Fibroblast of skin of right quadriceps (primary cell): ENCODE measurements at places on chromosomes 7 and 10.
A peak's percentile ranks its signal among the peaks of the same experiment; 100 is the strongest.

- no peak for DNase-seq
These were observed 24.6 kb upstream of the DGKI start for GRCh38 chr7:137871170-137871915.

DNA sequence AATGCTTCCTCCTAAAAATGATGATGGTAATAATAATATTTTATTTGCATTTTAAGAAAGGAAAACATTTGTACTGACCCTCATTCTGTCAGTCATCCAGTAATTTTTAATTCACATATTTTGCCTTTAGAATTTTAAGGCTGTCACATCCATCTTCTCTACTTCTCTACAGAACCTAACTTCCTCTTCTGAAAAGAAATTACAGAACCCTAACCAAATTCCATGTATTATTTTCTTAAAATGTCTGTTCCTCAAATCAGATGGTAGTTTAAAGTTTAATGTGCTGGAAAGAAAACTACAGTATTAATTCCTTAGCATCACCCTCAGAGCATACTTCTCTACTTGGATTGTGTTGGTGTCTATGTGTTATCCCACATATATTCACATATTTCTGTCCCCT, 9.0 kb downstream of the PIK3CG start:
- no peak for DNase-seq

DNA sequence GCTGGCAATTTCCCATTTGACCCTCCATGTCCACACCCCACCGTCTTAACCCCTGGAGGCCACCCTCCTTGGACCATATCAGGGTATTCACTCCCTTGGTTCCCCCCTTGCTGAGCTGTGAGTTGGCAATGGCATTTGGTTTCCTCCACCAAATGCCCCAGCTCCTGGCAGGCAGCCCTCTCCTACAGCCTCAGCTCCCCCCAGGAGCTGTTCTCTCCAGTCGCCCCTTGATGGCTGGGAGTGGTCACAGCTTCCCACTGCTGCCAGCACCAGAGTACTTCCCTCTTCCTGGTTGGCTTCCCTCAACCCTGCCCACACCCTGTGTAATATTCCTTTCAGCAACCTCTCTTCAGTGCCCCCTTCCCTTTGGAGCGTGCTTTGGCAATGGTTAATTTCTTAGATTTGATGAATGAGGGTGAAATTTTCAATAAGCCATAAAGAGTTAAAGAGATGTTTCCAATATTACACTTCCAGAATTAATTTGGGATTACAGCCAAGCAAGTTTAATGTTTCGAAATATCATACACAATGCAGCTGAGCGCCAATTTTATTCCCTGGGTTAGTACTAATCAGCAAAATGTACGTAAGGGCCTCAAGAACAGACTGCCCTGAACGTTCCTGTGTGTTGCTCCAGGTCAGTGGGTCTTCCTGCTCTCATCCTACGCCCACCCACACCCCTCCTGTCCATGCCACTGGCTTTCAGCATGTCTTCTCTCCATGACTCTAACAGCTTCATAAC, 207.1 kb upstream of the NFE2L3 start:
- DNase-seq, result no peak

DNA sequence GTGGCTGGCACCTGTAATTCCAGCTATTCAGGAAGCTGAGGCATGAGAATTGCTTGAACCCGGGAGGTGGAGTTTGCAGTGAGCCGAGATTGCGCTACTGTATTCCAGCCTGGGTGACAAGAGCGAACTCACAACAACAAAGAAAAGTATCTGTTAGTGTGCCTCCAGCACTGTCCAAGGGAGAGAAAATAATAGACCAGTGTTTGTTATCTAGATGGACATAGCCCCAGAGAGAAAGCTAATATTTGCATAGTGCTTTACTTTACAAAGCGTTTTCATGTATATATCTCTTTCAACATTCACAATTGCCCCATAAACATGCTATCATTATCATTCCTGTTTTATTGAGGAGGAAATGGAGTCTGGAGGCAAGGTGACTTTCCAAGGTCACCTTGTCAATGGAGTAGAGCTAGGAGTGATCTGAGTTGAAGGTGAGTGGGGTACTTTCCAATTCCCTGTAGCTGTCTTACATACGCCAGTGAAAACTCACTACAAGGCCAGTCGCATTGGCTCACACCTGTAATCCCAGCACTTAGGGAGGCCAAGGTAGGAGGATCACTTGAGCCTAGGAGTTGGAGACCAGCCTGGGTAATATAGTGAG, 49.7 kb upstream of the KIF5B start:
- no peak for DNase-seq

DNA sequence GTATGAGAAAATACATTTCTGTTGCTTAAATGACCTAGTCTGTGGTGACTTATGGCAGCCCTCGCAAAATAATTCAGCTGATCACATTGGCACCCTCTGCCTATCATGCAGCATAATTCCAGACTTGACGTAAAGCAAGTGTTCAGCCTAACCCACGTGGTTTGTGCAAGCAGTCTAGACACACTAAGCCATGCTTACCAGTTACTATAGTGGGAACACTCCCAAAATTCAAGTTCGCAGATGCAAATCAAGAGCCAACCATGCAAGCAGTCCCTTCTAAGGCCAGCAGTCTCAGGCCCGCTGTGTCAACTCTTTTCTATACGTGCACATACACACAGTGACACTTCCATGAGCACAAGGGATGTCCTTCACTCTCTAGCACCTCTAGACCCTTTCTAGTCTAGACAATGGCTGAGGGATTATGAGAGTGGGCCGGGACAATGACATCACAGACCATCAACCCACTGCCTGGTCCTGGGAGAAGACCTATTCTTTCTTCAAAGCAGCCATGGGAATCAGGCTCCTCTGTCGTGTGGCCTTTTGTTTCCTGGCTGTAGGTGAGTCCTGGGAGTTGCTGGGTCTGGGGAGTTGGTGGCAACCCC, 29.0 kb upstream of the PRSS1 start:
- DNase-seq, result no peak

GRCh38 chr7:157775560-157776332, 438.9 kb downstream of the DNAJB6 start:
- no peak for DNase-seq

- no peak for DNase-seq
These were observed 562.0 kb upstream of the SEMA3D start for GRCh38 chr7:85748861-85749260.

DNA sequence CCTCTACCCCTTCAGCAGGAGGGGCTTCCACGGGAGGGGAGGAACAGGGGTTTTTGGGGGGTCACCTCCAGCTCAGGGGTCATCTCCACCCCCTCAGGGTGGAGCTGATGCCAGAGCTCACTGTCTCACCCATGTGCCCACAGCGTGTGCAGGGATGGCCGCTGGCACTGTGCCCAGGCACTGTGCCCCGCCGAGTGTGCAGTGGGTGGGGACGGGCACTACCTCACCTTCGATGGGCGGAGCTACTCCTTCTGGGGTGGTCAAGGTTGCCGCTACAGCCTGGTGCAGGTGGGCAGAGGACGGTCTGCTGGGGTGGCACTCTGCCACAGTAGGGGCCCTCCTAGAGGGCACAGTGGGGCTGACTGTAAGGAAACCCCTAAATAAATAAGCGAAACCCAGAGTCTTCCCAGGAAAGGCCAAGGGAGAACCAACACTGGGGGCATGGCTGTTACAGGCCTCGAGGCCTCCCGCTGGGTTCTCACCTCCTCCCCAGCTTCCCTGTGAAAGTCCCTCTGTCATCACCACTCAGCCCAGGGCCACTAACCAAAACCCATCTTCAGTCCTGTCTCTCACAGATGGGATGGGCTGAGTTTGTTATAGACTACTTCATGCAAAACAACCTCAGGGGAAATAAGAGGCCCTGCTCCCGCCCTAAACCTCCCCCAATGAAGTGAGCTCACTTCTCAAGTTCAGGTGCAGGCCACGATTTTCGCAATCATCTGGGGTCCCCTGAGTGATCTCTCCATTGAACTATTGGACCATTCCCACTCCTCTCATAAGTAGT, 7.4 kb upstream of the ZNF467 start:
- DNase-seq, result no peak

DNA sequence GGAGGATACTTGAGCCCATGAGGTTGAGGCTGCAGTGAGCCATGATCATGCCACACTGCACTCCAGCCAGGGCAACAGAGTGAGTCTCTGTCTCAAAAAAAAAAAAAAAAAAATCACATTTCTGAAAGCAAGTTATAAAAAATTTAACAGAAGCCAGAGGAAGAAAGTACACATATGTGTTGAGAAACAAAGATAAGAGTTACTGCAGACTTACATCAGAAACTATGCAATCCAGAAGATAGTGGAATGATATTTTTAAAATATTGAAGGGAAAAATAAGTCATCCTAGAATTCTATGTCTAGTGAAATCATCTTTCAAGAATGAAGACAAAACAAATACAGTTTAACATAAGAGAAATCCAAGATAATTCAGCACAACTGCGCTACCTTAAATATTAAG, 46.9 kb downstream of the ZNF518A start:
- DNase-seq, result no peak

- no peak for DNase-seq
These were observed 136.4 kb upstream of the ASAH2 start for GRCh38 chr10:50387732-50388073.

GRCh38 chr10:80461208-80462183, 7.4 kb downstream of the TSPAN14 start:
- no peak for DNase-seq

GRCh38 chr7:134777908-134778580, 1.4 kb upstream of the CALD1 start:
- DNase-seq, result peak; percentile 50

DNA sequence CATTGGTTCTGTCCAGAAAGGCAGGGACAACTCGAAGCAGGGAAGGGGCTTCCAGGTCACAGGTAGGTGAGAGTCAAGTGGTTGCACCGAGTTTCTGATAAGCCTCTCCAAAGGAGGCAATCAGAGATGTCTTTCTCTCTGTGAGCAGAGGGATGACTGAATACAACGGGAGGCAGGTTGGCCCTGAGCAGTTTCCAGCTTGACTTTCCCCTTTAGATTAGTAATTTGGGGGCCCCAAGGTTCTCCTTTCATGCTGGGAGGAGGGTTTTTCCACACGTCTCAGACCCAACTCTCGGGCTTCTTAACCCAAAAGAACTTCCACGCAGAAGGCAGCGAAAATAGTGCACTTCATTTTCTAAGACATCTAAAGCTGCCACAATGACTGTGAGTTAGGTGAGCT, 189.6 kb downstream of the MGMT start:
- DNase-seq, result no peak

- no peak for DNase-seq
These were observed 142.5 kb upstream of the PPP2R2D start for GRCh38 chr10:131758062-131758938.

DNA sequence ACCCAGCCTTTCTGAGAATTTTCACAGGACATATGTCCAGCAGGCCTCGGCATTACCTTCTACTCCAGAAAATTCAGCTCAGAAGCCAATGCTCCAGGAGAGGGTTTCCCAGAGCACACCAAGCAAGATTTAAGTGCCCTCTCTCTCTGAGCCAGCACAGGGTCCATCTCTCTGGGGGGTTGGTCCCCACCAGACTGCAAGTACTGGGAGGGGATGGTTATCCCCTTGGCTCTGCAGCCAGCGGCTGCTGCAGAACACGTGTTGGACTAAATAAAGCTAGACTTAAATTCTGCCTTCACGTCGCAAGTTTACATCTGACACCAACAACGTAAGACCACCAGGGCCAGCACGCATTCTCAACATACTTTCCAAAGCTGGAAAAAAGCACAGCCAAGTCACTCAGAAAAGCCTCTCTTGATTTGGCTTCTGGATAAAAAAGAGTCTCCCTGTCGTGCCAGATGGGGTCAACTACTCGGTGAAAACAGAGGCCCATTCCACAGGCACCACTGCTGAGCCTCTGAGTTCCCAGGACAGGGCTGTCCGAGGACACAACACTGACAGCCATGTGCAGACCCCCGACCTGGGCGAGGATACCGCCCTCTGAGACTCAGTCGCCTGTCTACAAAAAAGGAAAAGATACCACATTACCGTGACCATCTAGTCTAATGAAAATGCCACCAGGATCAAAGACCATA, 77.3 kb downstream of the CTBP2 start:
- DNase-seq, result peak; percentile 52

- DNase-seq, result no peak
These were observed 63.6 kb downstream of the ARID5B start for GRCh38 chr10:61964949-61965702.

DNA sequence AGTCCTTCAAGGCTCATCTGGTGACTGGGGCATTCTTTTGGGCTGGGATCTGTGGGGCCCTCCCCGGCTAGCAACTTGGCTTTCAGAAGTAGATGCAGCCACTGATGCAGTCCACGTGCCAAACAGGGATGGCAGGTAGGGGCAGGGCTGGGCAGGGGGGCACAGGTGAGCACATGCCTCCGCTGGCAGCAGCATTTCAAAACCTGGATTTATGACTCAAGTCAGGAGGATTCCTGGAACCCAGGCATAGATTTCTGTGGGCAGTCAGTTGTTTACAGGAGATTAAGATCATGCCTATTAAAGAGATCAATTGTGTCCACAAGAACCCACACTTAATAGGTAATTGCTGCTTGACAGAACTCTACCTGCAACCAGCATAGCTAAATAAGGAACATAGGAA, 839 bp upstream of the HABP2 start:
- no peak for DNase-seq

DNA sequence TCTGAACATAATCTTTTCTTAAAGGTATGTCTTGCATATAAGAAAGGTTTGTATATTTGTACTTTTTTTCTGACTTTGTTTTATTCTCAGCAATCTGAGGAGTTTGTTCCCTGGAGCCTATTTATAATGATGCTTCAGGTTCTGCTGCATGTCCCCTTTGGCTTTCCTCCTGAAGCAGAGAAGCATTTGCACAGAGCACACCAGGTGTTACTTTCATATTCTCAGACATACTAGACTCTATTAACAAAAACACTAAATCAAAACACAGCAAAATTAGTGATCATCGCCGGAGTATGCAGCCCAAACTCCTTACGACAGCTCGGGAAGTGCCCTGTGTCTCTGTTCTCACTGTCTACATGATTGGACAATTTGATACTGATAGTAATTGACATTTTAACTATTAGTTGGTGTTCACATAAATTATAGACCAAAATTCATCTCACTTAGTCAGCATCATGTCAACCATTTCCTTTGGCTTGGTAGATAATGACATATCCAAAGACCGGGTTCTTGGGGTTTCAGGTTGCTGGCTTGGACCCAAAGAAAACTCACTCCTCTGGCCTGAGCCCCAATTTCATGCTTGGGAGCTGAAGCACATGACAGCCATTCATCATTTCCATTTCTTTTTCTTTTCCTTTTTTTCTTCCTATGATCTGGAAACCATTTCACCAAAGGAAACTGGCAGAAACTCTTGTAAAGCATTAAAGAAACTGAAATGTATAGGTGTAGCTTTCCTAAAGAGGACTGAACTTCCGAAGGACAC, 400.1 kb upstream of the NRP1 start:
- peak; percentile 43 for DNase-seq

DNA sequence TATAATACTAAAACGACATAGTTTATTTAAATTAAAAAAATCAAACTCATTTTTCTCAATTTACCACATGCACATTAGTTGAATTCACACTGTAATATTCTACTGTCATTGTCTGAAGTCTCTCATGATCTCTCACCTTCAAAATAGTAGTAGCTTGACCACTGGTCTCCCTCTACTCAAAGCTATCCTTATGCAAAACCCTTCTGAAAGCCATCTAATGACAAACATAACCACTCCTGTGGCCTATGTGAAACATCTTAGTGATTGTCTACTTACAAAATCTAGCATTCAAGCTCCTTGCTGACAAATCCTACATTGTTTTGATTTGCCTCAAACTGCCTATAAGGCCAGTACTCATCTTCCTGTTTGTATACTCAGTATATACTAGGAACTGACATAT, 606.0 kb upstream of the GHITM start:
- no peak for DNase-seq

GRCh38 chr10:103923502-103923901, 5.5 kb upstream of the STN1 start:
- DNase-seq, result no peak
